ENCODE measurements at places on chromosomes 6 and 20.

DNA sequence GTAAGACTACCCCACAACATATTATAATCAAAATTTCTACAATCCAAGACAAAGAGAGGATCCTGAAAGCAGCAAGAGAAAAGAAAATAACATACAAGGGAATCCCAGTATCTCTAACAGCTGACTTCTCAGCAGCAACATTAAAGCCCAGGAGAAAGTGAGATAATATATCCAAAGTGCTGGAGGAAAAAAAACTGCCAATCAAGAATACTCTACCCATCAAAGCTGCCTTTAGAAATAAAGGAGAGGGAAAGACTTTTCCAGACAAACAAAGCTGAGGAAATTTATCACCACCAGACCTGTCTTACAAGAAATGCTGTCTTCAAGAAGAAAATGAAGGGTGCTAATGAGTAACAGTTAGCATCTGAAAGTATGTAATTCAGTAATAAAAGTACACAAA is 43.3 kb upstream of the IRAK1BP1 start:
- DNase-seq = no peak

DNA sequence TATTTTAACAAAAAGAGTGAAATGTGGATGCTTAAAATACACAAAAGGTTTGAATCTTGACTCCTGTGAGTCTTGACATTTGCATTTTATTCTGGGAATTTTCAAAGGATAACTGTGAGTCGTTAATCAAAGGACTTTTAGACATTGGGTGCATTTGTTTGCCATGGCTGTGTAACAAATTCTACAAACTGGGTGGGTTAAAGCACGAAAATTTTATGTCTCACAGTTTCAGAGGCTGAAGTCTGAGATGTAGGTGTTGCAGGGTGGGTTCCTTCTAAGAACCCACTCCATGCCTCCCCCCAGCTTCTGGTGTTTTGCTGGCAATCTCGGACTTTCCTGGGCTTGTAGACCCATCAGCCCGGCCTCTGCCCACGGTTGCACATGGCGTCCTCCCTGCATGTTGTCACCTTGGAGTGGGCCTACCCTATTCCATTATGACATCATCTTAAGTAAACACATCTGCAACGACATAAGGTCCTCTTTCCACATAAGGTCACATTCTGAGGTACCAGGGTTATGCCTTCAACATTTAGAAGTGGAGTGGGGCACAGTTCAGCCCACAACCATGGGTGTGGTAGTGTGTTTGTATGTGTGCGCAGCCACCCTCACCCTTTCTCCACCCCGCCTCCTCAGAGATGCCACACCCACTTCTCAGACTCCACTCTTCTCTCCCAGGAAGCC is 113.1 kb downstream of the FOXA2 start:
- no peak for DNase-seq

GRCh38 chr6:10316373-10316721 is 98.5 kb downstream of the TFAP2A start:
- no peak for DNase-seq

- DNase-seq = no peak
These were observed 211.9 kb upstream of the RNF24 start for GRCh38 chr20:4227085-4227821.

- DNase-seq = no peak
These were observed 121.4 kb upstream of the TRAF3IP2 start for GRCh38 chr6:111727041-111727440.

GRCh38 chr6:105135056-105135455 is 44.8 kb downstream of the POPDC3 start:
- DNase-seq = no peak

DNA sequence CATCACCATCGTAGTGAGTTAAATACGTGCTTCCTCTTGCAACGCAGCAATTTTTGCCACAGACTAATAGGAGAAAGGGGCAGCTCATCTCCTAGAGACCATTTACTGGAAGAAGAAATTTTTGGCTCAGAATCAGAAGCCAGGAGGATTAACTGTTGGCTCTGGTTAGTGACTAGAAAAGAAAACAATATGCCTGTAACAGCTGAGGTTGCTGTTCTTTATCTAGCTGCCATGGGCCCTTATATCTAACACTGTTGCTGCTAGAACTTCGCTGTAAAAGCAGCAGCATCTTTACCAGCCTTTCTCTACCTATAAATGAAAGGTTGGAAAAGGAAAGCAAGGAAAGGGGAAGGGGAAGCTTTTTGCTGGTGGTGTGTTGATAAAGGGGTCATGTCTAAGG is 65.9 kb downstream of the FAM135A start:
- DNase-seq = no peak

- DNase-seq = no peak
These were observed 13.7 kb downstream of the PXDC1 start for GRCh38 chr6:3737831-3738210.

GRCh38 chr20:45419188-45420091 is 3.5 kb downstream of the PIGT start:
- DNase-seq = peak; percentile 84

GRCh38 chr6:17450832-17451231 is 57.4 kb downstream of the CAP2 start:
- no peak for DNase-seq

- DNase-seq = no peak
These were observed 515.3 kb upstream of the RNF217 start for GRCh38 chr6:124446961-124447360.

DNA sequence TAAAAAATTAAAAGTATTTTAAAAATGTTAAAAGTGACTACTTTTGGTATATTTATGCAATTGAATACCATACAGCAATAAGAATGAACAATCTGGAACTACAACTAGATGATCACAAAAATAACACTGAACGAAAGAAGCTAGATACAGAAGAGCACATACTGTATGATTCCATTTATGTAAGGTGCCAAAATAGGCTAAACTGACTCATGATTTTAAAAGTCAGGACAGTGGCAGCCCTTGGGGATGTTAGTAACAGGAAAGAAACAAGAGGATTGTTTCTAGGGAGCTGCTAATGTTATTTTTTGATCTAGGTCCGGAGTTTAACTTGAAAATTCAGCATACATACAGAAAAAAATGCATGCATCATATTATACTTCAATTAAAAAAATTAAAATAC is 42.3 kb downstream of the KIF13A start:
- DNase-seq = no peak

GRCh38 chr20:50701041-50701963 is 10.0 kb upstream of the RIPOR3 start:
- no peak for DNase-seq

GRCh38 chr20:38217791-38218565 is 42.6 kb downstream of the KIAA1755 start:
- DNase-seq = peak; percentile 82

- DNase-seq = no peak
These were observed 234.2 kb upstream of the FOXQ1 start for GRCh38 chr6:1077478-1078416.

- DNase-seq = no peak
These were observed 45.2 kb downstream of the OSTM1 start for GRCh38 chr6:108029226-108029921.

- DNase-seq = no peak
These were observed 12.0 kb downstream of the TTI1 start for GRCh38 chr20:38021087-38021772.

GRCh38 chr6:34515473-34516387 is 40.4 kb downstream of the SPDEF start:
- no peak for DNase-seq

DNA sequence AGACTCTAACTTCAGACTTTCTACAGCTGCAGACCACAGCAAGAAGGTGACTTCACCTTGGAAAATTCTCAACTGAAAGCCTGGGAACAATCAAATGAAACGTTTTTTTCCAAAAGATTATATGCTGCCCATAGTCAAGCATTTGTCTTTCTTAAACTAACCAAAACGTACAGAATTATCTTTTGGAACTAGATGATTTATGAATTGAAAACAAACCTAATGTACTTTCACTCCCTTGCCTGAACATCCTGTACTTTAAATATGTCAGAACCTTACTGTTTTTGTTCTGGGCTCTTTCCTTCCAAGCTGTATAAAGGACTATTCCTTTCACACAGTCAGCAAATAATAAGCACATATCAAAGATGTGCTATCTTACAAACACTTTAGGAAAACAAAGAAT is 62.4 kb upstream of the TNFAIP3 start:
- DNase-seq = no peak
